ENCODE measurements at places on chromosomes 1 and 21.

- DNase-seq, result no peak
These were observed 52.2 kb downstream of the TRAF5 start for GRCh38 chr1:211378844-211379243.

- no peak for DNase-seq
These were observed 42.8 kb upstream of the PPP2R5A start for GRCh38 chr1:212242288-212242984.

GRCh38 chr1:182617014-182617429 is 12.8 kb upstream of the RGS16 start:
- DNase-seq, result no peak

GRCh38 chr1:18549106-18549505 is 68.4 kb downstream of the KLHDC7A start:
- no peak for DNase-seq

- no peak for DNase-seq
These were observed 2.0 kb downstream of the NPL start for GRCh38 chr1:182791281-182792179.

DNA sequence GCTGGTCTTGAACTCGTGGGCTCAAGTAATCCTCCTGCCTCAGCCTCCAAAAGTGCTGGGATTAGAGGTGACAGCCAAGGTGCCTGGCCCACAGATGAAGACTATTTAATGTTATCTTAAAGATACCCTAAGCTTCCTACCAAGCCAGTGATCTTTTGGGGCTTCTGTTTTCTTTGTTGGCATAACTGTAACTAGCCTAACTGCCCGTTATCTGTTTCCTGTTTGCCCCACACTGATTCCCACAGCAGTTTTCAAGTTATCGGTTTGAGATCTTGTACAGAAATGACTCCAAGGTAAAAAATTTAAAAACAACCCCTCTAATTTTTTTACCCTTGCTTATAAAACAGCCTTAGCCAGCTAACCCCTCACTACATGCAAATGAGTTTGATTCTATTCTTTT is 12.4 kb downstream of the SELL start:
- no peak for DNase-seq

DNA sequence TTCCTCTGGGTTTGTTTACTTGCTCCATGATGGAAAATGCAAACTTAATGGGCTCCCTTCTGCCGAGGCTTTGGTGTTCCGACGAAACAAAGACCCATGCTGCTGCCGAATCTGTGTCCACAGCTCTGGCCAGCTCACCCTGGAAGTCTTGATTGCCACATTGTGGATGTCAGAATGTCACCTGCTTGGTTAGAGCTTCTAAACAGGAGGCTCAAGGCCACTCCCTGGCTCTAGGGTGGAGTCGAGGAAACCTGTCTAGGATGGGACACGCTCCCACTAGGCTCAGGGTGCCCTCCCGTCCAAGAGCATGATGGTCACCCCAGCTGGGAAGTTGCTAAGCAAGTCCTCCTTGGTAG is 279.3 kb upstream of the VAMP3 start:
- DNase-seq, result no peak

DNA sequence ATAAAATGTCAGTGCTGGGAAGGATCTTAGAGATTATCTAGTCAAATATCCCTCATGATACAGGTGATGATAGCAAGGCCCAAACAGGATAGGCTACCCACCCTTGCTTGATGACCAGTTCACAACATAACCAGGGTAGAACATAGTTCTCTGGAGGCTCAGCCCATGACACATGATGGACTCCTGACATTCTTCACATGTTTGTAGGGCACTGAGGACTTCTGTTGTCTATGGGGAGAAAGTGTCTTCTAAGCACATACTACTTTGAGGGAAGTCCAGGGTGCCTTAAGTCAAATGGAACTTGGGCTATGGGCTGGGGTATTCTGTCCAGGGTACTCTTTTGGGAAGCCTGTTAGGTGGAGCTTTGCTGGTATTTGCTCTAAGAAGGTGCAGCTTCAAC is 148.9 kb downstream of the GLUL start:
- no peak for DNase-seq

DNA sequence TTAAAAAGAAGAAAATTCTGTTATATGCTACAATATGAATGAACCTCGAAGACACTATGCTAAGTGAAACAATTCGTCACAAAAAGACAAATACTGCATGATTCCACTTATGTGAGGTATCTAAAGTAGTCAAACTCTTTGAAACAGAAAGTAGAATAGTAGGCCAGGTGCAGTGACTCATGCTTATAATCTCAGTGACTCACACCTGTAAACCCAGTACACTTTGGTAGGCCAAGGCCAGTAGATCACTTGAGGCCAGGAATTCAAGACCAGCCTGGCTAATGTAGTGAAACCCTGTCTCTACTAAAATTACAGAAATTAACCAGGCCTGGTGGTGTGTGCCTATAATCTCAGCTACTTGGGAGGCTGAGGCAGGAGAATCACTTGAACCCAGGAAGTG is 25.7 kb downstream of the EPHA10 start:
- no peak for DNase-seq

- no peak for DNase-seq
These were observed 58.3 kb downstream of the RGS2 start for GRCh38 chr1:192867180-192867579.

GRCh38 chr1:26409191-26409807 is 1.3 kb upstream of the LIN28A start:
- DNase-seq, result no peak

DNA sequence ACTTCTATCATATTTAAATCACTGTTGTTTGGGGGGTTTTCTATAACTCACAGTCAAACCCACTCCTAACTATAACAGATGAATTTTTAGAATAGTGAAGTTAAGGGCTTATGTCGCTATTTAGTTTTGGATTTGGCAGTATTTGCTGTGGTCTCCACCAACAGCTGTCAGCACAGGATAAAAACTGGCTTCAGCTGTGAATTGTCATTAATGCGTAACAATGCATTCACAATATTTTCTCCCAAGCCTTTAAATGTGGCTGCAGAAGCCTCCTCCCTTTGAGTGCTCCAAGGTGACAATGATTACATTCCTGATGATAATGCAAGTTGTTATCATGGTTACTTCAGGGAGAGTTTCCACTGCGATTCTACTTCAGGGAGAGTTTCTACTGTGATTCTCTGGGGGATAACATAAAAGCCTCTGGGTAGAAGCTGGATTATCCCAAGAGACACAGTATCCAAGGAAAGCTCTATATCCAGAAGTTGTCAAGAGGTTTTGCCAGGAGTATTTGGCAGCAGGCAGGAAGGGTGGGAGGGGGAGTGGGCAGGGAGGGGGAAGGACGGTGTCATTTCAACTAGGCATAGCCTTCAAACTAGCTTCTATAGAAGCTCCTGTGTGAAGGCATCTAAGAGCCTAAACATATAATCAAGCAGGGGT is 14.9 kb upstream of the SMIM12 start:
- DNase-seq, result no peak

GRCh38 chr21:24899138-24899537 is 708.1 kb downstream of the MRPL39 start:
- DNase-seq, result no peak

GRCh38 chr1:99956755-99957154 is 13.0 kb upstream of the SLC35A3 start:
- no peak for DNase-seq

- no peak for DNase-seq
These were observed 1.9 kb downstream of the TRMT13 start for GRCh38 chr1:100134872-100135271.

DNA sequence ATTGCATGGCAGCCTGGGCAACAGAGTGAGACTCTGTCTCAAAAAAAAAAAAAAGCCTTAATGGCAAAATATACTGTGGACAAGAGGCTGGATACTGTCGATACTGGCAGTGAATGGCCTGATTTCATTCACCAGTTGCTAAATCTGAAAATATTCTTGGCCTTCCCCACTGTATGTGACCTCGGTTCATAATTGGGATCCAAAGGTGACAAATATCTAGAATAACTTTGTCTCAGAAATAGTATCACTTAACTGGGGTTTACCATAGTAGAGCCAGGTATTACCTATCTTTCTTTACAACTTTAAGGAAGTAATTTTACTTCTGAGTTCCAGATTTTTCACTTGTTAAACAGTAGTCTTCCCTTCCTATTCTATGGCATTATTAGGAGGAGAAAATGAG is 8.4 kb downstream of the MTF2 start:
- DNase-seq, result no peak

DNA sequence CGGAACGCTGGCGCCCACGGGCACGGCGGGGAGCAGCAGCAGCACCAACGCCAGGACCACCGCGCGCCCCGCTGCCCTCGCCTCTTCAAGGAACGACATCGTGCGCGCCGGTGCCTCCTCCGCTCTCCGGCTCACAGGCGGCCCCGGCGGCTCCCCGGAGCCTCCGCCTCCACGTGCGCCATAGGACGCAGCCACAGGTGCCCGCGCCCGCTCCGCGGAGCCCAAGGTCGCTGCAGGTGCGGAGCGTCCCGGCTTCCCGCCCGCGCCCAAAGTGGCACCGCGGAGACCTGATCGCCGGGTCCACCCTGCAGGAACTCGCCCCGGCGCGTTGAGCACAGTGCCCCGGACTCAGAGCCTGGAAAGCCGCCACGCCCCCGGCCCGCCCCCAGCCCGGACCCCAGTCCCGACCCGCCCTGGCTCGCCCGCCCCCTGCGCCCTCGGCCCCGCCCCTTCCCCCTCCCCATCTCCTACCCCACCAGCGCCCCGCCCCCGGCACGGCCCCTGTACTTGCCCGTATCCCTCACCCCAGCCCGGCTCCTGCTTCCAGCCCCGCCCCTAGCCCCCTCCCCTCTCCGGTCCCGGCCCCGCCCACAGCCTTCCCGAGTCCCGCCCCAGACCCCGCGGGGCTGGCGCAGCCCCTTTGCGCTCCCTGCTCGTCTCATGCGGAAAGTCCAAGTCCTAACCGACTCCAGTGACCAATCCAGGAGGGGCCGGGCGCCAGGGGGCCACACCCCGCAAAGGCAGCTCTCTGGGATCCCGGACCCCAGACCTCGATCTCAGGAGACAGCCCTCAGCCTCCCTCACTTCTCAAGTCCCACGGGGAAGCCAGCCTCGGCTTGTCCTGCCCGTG is at the start of gene MEGF6:
Gene MEGF6 (minus strand): TSS at position 339 of the 850 bp plus-strand sequence. CDS start 240 bp downstream, at position 99.
- DNase-seq, result peak; percentile 38

GRCh38 chr1:208644401-208645160 is 400.4 kb upstream of the PLXNA2 start:
- no peak for DNase-seq

DNA sequence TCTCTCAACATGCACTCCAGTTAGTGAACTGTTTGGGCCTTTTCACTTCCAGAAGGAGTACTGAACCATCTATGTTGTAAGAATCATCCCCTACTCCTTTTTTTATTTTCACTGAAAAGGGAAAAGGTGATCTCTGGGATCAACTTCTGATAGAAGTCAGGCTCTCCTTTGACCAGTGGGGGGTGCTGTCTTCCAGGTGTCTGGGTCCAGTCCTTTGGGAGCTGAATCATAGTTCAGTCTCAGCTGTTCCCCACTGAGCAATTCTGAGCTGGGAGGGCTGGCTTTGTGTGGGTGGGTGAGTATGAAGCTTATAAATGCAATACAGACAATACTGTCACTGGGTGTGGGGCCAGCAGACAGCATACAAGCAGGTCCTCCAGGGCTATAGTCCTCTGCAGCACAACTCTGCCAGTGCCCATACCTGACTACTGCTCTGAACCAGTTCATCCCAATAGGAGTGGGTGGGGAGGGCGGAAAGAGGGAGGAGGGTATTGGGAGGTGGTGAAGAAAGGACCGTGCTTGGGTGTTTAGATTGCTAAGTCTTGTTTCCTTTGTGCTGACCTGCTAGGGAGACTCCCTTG is 12.5 kb upstream of the SARS1 start:
- no peak for DNase-seq

- DNase-seq, result no peak
These were observed 11.4 kb downstream of the MROH7 start for GRCh38 chr1:54653036-54653435.

- no peak for DNase-seq
These were observed 91.9 kb upstream of the CACNA1E start for GRCh38 chr1:181391301-181391900.

- DNase-seq, result no peak
These were observed 4.7 kb downstream of the SZRD1 start for GRCh38 chr1:16371725-16372124.

GRCh38 chr21:42989816-42990650 is 15.7 kb downstream of the PKNOX1 start:
- DNase-seq, result no peak

GRCh38 chr1:99646868-99647267 is 955 bp downstream of the PALMD start:
- DNase-seq, result no peak

GRCh38 chr1:111204201-111204982 is 3.9 kb upstream of the DENND2D start:
- DNase-seq, result peak; percentile 51

GRCh38 chr1:15559189-15559810 is 25.6 kb downstream of the AGMAT start:
- no peak for DNase-seq

DNA sequence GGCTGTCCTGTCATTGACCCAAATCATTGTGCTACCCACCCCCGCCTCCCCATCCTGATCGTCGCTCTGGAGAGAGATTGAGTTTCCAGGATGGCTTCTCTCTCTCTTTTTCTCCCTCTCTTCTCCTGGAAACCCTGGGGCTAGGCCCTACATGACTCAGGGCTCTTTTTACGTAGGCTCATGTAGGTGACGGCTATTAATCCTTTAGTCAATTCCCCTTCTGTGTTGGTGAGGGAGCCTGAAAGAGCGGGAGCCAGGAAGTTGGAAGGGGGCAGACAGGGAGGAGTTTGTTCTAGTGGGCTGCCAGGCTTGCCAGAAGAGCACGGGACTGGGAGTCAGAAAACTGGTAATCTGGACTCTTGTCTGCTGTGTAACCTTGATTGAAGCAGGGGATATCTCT is 9.7 kb downstream of the ATP2B4 start:
- DNase-seq, result no peak

DNA sequence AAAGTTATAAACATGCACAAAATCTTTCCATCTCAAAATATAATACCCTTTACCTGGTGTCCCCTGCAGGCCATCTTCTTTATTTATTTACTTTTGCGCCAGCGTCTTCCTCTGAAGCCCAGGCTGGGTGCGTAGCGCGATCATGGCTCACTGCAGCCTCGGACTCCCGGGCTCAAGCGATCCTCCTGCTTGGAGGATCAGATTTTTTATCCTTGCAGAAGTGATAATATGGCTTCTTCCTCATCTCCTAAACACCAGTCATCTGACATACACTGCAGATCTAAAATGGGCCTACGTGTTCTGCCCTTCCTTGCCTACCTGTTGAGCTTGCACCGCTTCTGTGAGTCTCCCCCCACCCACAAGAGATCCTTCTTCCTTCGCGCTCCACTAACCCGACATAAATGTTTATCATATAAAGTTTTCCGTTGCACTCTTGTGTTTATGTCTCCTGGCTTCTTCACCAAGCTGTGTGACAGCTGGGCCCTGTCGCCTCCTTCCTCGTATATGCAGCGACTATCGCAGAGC is 506 bp upstream of the SRP9 start:
- peak; percentile 0 for DNase-seq

GRCh38 chr1:243416495-243416894 is 160.7 kb downstream of the SDCCAG8 start:
- DNase-seq, result no peak

GRCh38 chr21:35226968-35227744 is 178.1 kb upstream of the RUNX1 start:
- DNase-seq, result no peak

DNA sequence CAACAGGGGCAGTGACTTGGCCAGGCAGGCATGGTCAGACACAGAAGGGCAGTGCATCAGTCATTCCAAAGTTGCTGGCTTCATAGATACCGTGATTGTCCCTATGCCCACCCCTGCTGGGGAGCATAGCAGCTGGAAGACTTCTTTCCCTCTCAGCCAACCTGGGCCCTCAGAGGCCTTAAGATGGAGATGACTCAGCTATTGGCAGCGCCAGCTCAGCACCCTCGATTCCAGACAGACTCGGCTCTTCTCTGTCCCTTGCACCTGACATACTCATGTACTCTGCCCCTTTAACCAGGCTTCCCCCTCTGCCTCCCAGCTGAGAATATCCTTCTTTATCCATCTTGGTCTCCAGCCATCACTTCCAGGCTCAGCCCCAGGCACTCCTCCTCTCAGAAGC is 16.8 kb downstream of the SLAMF8 start:
- DNase-seq, result no peak
